Stimulated activated CD8-positive, alpha-beta memory T cell treated with anti-CD3 and anti-CD28 coated beads, Interleukin-15, amount 100 ng/mL, for 4 hours (primary cell): ENCODE measurements at places on chromosomes 3 and 15.

GRCh38 chr3:3065876-3066275 is 44.3 kb downstream of the IL5RA start:
- DNase-seq = no peak

DNA sequence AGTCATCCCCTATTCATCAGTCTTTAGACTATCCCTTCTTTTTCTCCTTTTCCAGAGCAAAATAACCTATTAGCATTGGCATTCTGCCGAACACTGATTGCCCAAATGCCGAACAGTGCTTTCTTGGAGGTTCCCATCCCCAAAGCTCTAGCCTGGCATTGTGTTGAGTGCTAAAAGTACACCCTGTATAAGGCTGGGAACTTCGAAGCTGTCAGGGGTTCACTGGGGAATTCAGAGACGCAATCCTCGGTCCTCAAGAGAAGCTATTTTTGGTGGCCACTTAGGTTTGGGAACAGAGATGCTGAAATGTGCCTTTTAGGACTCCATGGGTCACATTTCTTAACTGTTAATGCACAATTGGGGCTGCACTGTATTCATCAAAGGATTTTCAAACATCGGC is 8.4 kb downstream of the FRMD5 start:
- DNase-seq = no peak

- DNase-seq = no peak
Observed at GRCh38 chr3:123330441-123330991, 118.4 kb downstream of the ADCY5 start.

DNA sequence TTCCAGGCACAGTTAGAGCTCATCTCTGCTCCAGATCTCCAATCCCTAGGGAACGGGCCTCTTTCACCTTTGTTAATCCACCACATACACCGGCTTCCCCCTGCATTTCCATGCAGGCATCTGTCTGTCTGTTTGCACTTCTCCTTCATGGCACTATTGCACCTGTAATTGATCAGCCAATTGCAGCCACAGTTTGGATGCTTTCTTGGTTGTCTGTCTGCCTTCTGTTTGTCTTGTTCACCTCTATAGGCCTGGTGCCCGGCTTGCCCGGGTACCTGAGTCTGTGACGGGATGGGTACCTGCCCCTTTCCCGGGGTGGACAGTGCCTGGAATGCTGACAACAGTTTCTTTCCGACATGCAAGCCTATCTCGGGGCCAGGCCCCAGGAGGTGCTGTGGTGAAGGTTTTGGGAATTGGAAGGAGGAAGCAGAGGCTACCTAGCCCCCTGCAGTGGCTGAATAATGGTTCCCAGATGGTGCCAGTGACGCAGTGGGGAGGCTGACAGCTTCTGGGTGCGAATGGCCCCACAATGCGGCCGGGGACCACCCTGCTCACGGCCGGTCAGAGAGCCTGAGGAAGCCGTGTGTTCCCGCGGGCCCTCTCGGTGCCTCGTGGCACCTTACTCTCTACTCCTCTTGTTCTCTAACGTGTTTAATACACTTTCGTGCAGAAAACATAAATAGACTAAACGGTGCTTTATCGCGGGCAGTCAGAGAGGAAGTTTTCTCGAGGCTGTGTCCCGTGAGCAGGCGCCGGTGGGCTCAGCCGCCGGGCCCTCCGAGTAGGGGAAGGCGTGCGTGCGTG is 31.3 kb upstream of the RAB6B start:
- no peak for DNase-seq

GRCh38 chr15:69631978-69632377 is 179.4 kb downstream of the RPLP1 start:
- no peak for DNase-seq
